ENCODE measurements at places on chromosomes 4 and X. TPM values are rescaled to one million over a fixed set of nuclear protein-coding genes. Genes with fewer than 3 reads are reported as not detected.

DNA sequence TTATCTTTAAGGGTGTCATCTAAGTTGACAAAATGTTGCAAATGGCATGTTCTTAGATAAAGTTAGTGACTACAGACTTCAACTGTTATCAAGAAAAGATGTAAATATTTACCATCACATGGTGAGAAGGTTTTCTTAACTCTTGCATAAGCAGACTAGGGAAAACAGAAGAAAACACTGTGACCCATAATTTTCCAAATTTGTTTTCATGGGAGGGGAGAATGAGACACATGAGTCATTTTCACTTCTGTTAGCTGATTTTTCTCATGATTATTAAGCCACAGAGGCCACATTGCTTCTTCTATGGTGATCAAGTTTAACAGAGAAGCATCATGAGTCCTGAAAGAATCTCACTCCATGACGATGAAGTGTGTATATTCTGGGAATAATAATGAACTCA, 30.2 kb upstream of the SYTL5 start:
- no peak for DNase-seq

DNA sequence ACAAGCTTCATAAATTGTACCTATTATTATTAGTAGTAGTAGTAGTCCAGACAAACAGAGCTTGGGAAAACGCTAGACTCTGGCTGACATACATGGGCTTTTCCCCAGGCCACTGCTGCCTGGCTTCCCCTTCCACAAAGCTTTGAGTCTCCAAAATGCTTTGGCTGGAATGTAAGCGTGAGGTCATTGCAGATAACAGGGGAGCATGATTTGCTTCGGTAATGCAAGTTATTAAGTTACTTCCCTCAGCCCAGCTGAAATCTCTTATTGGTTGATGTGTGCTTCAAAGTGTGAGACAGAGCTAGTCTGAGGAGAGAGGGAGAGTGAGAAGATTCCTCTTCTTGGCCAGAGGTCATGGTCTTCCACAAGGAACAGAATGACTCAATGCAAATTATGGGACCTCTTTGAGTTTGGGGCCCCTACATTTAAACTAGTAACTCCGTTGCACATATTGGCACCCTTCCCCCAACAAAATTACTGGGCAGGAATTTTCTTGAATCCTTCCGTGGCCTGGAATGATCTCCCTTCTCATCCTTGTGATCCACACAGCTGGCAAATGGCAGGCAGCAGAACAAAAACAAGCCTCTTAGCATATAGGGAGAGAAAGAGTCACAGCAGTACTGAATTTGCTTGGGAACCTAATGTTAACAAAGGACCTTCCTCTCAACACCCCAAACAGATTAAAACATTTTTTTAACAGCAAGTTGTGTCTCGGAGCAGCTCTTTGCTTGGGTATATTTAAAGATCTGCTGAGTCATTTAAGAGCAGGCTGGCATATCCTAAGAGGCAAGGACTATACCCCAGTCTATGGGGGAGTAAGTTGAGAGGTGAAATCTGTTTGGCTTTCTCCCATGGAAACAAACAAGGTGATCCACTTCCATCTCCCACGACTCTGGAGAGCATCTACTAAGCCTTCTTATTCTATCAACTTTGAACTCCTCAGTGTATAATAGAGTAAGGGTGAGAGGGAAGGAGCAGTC, 19.9 kb downstream of the AR start:
- peak; percentile 68 for DNase-seq

- DNase-seq, result no peak
Observed at GRCh38 chr4:108763226-108763593, 357 bp upstream of the ETNPPL start.

DNA sequence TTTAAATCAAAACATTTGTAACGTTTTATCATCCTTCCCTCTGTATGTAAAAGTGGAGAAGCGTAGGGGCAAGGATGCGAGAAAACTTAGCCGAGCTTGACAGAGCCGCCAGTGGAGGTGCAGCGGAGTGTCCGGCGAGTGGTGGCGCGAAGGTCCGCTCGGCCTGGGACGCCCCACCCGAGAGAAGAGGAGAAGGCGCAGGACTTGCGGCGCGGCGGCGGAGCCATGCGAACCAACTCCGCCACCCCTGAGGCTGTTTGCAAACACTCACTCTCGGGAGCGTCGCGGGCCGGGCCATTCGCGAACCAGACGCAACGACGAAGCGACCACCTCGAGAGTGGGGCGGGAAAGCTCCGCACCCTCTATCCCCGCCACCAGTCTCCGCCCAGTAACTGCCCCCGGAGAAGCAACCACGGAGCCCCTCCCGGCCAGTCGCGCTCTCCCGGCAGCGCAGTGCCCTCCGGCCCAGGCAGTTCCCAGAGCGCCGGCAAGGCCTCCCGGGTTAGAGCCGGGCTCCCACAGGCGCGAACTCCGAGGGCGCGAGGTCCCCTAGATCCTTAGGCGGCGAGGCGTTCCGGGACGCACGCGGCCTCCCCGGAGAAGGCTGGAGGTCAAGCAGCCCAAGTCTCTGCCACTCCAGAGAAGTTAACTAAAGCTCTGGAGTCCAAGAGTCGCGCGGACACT, 2.3 kb upstream of the MAB21L2 start:
- DNase-seq, result peak; percentile 66

DNA sequence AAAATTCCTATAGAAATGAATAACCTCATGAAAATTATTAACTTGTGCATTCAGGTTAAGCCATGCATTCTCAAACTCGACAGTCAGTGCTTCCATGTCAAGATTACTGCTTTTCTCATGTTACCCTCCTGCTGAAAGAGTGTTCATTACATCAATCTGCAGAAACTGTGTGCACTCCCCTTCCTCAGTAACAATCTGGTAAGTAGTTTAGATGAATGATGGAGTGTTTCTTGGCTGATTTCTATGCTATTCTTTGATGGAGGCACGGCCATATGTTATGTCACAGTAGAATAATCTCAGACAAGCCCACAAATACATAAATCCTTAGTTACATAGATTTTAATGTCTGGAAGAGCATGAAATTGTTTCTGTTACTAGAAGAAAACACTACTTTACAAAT, 193.3 kb upstream of the FAM47A start:
- no peak for DNase-seq

DNA sequence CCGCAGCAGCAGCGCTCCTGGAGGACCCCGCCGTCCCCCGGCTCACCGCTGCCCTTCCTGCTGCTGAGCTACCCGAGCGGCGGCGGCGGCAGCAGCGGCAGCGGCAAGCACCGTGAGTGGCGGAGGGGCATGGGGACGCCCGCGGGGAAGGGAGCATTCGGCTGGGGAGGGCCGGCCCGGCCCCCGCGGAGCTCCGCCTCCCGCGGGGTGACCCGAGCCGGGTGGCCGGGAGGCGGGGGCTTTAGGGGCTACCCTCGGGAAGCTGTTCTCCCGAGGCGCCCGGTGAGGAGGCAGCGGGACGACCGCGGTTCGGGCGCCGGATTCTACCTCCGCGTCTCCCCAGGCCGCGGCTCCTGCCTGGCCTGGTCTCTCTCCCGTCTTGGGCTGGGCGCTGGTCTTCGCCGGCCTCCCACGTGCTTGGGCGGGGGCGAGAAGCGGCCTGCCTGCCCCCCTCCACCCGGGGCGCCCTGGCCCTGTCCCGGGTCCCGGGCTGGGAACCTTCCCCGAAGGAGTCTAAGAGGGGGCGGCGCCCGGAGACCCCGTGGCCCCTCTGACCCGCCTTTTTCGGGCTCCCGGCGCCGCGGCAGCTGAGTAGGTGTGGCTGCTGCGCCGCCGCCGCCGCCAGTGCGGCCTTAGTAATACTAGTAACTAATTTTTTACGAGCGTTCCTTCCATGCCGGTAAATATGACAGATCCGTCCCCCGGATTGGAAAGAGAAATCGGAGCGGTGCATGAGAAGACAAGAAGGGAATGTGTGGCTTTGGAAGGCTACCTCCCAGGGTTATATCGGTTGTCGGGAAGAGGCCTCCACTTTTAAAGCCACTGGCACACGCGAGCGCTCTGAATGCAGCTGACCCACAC, 16.4 kb upstream of the RUFY3 start:
- peak; percentile 92 for DNase-seq

The NDUFC1 gene
- 197 TPM for total RNA-seq

The EMD gene
- 60.6 TPM for total RNA-seq

DNA sequence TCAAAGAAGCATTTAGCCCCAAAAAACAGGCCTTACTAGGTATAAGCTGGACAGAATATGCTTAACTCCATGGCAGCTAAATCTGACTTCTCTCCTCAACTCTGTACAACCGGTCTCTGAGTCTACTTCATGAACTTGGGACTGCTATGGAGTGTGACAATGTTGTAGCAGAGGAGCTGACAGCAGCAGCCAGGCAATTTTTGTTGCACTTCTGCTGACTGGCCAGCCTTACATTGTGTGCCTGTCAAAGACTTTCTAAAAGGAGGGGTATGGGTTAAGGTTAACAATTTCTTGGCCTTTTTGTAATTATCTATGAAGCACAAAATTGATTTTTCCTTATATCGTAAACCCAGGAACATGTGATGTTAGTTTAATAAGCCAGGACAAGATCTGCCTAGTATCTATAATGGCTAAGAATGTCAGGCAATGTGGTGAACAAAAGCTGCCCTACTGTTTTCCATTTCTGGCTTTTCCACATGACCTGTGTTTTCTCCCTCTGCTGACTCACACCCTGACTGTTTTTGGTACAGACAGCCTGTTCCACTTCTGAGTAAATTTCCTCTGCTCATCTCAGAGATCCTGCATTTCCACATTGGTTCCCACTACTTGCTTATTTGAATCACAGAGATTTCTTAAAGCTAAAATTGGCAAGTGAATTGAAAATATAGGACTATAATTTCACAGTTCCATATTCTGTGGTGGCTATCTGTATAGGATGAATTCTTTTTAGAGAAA, 9.3 kb downstream of the NOX1 start:
- no peak for DNase-seq

The TLL1 gene
- total RNA-seq, result 4.2 TPM

GRCh38 chr4:183424109-183424744, 20.2 kb upstream of the CDKN2AIP start:
- DNase-seq, result no peak

The PITX2 gene
- not detected for total RNA-seq

The DAPP1 gene
- 0.86 TPM for total RNA-seq

The SLC26A1 gene
- total RNA-seq, result not detected

DNA sequence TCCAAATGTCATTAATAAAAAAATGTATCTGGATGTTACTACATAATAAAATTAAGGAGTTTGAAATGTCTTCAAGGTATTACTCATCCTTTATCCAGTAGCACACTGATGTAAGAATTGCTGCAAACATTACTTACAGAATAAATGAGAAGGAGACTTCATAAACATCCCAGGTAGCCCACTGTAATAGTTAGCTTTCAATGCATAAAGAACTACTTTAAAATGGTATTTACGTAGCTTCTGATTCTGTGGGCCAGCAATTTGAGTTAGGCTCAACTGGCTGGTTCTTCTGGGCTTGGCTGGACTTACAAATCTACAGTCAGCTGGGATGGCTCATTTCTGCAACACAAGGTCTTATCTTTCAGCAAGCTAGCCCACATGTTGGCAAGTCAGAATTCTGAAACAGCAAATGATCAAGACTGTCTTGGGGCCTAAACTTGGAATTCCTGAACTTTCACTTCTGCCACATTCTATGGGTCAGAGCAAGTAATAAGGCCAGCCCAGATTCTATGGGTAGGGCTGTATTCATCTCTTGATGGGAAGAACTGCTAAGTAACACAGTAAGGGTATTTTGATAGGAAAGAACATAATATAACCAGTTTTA, 522.5 kb downstream of the IQCM start:
- DNase-seq, result no peak

GRCh38 chrX:108399418-108400165, 38.6 kb downstream of the COL4A6 start:
- DNase-seq, result no peak

GRCh38 chr4:90060039-90060438, 67.2 kb upstream of the CCSER1 start:
- no peak for DNase-seq

DNA sequence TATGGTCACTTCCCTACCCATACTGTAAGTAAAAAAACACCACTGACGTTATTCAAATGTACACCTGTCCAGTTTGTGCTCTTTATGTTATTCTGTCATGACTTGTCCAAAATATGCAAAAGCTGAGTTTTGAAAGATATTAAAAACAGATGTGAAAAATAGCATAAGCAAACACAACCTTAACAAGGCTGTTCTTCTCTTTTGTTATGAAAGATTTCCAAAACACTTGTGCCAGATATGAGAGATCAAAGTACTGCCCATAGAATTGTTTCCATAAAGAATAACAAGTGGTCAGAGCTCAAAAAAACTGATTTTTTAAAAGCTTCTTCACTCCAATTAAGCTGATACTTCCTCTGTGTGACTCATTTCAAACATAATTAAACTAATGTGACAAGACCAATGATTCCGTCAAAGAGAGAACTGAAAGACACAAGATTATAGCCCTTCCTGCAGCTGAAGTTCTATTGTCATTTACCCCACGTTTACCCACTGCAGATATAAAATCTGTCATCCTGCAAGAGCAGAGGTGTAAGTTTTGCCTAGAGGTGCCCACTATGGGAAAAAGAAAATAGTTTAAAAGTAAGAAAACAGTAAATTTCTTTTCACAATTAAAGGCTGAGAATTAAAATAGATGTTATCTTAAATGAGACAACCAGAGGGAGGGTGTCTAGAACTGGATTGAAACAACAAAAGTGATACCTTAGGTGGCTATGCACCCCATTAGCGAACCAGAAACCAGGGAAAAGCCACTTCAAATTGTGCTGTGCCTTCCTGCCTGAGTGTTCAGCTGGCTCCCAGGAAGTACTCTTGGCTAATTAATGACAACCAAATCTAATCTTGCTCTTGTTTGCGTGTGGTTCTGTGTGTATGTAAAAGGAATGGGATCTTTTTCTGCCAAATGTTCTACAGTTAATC, 30.1 kb downstream of the RASSF6 start:
- DNase-seq, result no peak

GRCh38 chr4:16056681-16057385, 27.0 kb downstream of the PROM1 start:
- DNase-seq, result peak; percentile 62

The LRRC66 gene
- 0.29 TPM for total RNA-seq

The DNAAF6 gene
- total RNA-seq, result not detected

The PABPC1L2A gene
- not detected for total RNA-seq

GRCh38 chr4:162221148-162221547, 57.3 kb upstream of the FSTL5 start:
- no peak for DNase-seq

GRCh38 chr4:140004922-140005627, 148.9 kb downstream of the MAML3 start:
- DNase-seq, result no peak

DNA sequence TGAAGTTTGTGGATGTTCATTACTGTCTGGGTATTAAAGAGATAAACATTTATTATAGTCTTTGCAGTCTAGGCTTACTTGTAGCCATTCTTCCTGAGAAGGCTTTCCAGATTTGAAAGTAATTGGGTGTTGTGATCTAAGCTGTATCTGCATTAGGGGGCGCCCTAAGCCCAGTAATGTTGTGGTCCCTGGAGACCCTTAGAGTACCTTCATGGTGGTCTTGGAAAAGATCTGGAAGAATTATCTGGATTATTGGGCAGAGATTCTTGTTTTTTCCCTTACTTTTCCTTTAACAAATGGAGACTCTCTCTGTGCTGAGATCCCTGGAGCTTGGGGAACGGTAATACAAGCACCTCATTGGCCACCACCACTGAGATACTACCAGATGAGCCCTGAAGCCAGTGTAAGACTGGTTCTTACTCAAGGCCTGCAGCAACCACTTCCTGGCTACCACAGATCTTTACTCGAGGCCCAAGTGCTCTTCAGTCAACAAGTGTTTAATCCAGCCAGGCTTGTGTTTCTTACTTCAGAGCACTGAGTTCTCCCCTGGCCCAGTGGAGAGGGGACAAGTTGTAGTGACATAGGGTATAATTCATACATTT, 63.1 kb downstream of the RTL3 start:
- DNase-seq, result peak; percentile 30

The ASB9 gene
- total RNA-seq, result 2.0 TPM

GRCh38 chr4:37431417-37431743, 186.8 kb downstream of the NWD2 start:
- no peak for DNase-seq

The CPEB2 gene
- 12.7 TPM for total RNA-seq

The RAB39B gene
- 0.31 TPM for total RNA-seq

Measured in right cardiac atrium (tissue), 5 donors.